ENCODE measurements at places on chromosomes 2 and 18.

GRCh38 chr2:30428348-30428662 is 18.7 kb upstream of the LCLAT1 start:
- DNase-seq: no peak

DNA sequence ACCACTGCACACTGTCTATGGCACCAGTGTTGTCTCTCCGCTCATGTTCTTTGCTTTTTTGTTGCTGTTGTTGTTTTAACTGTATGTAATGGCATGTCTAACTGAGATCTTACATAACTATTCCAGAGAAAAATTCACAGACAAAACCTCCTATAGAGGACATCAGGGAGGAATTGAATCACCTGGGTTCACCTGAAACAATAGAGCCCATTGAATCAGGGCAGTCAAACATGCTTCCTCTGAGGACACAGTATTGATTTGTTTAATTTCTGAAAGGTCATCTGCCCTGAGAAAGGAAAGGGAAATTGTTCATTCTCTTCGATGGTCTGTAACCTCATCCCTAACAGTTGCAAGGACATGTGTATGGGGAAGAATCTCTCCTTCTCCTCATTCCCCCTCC is 237.5 kb downstream of the SRBD1 start:
- DNase-seq: no peak

- DNase-seq: no peak
Measured at GRCh38 chr2:112151701-112152440, 13.7 kb downstream of the FBLN7 start.

DNA sequence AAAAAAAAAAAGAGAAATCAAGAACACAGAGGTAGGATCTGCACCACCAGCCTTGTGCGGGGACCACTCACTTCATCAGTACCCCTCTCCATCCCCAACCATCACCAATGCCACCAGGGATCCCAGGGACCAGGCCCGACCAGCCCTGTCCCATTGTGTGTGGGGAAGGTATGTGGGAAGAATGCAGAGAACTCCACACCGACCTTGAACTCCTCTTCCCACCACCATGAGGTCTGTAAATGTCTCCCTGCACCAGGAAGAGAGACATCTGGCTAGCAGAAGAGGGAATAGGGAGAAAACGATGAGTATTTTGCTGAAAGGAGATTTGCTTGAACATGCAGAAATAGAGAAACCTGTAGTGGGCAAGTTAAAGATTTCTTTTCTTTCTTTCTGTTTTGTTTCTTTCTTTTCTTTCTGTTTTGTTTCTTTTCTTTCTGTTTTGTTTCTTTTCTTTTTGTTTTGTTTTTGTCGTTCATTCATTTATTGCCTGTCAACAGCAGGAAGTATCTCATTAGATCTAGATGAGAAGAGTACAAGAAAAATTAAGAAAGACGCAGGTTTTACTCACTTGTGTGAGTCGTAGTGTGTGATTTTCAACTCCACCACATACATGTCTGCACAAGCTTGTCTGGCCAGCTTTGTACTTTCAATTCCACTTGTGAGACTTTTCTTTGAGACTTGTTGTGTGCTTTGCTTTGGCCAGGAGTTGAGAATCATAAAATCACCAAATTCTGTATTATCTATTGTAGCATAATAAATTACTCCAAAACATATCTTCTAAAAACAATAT is 179.8 kb upstream of the HAAO start:
- DNase-seq: no peak

DNA sequence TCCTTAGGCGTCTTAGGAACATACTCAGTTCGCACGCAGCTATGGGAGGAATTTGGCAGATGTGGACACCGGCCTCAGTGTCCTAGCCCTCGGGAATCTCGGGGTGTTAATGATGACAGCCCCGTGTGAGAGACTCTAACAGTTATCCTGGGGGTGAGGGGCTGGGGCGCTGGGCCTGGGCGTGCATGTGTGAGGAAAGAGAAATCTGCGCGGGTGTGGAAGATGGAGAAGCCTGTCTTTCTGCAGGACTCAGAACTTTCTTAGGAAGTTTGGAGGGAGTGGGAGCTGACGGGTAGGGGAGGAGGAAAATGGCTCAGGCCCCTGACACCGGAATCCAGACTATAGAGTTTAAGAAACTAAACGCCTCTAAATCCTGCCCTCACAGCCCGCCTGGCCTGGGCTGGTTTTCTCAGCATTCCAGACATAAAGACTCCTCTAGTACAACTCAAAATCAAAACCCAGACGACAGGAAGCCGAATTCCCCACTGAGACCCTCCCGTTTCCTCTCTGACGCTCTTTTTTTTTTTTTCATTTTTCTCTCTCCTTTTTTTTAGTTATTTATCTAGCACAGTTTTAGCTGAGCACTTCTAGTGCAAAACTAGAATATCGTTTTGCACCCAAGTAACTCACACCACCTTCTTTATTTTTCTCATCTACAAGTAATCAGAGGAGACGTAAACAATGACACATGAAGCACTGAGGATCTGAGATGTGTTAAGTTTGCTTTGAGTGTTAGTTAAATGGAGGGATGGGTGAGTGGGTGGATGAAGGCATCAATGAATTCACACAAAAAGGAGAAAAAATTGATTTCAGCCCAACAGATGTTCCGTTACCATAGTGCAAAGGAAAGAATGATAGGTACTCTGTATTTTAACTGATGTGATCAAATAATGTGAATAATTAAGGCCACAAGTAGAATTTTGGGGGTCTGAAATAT is 1.2 kb upstream of the HAAO start:
- no peak for DNase-seq

GRCh38 chr18:58596265-58596681 is 32.6 kb downstream of the ALPK2 start:
- DNase-seq: no peak

DNA sequence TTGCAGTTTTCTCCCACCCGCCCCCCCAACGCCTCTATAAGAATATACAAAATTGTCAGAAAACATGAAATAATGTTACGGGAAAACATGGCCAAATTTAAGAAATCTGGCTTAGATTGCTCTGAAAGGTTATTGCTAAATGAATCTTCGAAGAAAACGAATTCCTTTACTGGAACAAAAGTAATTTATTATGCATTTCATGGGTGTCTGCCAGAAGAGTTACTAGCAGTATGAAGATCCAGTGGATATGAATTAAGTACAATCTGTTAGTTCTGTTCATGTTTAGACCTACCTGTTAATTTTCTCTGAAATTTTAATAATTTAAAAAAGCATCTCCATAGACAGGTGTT is 21.9 kb downstream of the GATA6 start:
- no peak for DNase-seq

GRCh38 chr2:20666304-20667150 is at the start of gene GDF7:
Gene GDF7, plus strand, starts transcription at chr2:20667144. Its CDS starts 96 bp downstream, at chr2:20667240.
- no peak for DNase-seq

DNA sequence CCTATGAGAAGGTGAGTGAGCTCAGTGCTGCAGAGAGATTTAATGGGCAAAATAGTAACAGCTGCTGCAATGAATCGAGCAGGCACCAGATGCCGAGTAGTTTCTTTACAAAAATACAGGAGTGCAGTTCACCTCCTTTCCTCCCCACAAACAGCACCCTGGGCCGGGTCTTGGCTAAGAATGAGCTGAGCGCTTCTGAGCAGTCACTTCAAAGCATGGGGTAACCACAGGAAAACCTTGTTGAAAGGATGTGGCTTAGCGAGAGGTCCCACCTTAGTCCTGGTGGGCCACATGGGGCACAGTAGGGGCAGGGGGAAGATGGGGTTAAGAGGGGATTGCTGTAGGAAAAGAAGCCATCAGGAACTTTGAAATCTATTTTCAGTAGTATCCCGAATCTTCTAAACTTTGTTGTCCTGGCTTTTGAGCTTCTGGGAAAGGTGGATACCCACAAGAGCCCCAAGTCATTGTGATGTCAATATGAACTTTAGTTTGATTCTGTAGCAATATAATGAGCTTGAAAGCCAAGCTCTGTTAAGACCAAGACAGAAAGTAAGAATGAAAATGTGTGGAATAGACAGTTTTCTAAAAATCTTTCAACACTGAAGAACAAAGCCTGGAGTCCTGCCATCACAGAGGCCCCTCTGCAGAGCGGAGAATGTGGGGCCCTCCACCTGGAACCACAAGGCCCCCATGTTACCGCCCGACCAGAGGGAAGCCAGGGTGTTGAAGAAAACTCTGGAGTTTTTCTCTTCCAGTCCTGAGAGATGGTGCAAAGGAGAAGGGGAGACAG is 101.0 kb upstream of the ZNF236 start:
- DNase-seq: peak; percentile 58

DNA sequence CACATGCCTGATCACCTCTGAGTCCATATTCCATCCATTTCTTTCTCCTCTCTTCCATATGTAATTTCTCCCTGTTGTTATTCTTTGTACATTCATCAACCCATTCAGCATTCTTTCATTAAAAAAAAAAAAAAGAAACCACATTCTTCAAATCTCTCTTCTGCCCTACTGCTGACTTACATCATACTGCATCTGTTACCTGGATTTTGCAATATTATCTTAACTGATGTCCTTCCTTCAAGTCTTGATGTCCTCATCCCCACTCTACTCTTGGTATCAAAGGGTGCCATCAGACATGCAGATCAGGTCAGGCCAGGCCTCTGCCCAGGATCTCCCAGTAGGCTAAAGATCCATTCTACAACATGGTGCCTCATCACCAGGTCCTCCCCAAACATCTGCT is 90.6 kb downstream of the SGPP2 start:
- DNase-seq: no peak

- DNase-seq: peak; percentile 75
Measured at GRCh38 chr2:84908948-84909713, 3.7 kb downstream of the TMSB10 start.

- no peak for DNase-seq
Measured at GRCh38 chr2:37366773-37367172, 22.3 kb downstream of the QPCT start.

DNA sequence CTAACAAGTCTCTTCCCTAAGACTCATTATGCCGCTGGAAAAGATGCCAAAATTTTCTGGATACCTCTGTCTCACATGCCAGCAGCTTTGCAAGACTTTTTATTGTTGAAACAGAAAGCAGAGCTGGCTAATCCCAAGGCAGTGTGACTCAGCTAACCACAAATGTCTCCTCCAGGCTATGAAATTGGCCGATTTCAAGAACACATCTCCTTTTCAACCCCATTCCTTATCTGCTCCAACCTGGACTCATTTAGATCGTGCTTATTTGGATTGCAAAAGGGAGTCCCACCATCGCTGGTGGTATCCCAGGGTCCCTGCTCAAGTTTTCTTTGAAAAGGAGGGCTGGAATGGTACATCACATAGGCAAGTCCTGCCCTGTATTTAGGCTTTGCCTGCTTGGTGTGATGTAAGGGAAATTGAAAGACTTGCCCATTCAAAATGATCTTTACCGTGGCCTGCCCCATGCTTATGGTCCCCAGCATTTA is 26.3 kb downstream of the DHRS9 start:
- DNase-seq: no peak

- DNase-seq: no peak
Measured at GRCh38 chr18:47032945-47033344, 2.5 kb downstream of the ELOA2 start.

DNA sequence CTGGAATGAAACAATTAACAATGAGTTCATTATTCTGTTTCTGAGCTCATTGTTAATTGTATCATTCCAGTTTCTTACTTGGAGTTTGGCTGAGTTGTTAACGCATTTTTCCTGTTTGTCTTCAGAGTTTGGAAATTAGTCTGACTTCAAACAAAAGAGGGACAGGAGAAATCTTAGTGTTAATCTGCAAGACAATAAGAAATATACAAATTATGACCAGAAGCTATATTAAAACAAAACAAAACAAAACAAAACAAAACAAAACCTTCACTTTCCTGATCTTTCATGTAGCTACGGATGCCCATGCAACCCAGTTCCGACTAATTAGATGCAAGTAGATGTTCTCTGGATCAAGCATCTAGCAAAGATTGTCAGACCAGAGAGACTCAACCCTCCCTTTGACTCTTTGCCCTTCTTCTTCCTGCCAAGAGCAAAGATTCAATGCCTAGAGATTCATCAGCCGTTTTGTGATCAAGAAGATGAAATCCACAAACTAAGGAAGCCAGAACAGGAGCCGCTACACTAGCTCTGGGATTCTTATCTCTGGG is 686.2 kb upstream of the FSHR start:
- no peak for DNase-seq

DNA sequence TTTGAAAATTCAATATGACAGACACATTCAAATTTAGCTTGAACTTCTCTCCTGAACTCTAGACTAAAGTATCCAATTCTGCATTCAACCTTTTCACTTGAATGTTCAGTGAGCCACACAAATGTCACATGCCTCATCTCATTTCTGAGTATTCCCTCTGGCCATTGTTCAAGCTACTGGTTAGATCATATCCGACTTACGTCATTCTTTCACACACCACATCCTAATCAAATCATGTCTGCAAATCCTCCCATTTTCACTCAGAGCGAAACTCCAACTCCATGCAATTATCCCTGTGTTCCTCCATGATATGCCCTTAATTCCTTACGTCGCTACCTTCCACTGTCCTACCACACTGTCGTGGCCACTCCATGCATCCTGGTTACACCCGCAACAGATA is 425.1 kb downstream of the CBLN2 start:
- DNase-seq: no peak

DNA sequence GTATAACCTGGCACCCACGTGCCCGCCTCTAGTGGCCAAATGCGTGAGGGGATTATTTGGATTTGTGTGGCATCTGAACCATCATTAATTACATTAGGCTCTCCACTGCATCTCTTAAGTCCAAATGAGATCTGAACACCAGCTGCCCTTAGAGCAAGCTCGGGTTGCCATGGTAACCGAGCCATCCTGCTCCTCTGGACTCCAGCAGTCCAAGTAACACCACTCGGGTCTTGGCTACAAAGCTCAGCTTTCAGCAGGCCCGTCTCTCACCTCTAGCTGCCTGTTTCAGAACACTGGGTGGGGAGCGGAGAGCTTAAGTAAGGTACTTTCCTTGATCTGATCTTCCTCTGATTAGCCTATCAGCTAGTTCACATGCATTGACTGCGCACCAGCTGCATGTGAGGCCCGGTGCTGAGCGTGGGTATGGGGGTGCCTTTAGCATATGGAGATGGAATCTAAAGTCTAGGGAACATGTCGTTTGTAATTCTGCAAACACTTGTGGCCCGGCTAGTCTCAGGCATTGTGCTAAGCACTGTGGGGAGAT is 14.1 kb upstream of the CYS1 start:
- no peak for DNase-seq

DNA sequence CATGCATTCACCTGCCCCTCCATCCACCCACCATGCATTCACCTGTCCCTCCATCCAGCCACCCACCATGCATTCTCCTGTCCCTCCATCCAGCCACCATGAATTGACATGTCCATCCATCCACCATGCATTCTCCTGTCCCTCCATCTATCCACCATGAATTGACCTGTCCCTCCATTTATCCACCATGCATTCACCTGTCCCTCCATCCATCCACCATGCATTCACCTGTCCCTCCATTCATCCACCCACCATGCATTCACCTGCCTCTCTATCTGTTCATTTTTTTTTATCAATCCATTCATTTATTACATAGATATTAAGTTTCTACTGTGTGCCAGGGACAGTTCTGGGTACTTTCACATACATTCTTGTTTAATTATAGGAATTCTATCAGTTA is 69.2 kb downstream of the MYCN start:
- no peak for DNase-seq
